ENCODE measurements at places on chromosomes 3 and 15.

DNA sequence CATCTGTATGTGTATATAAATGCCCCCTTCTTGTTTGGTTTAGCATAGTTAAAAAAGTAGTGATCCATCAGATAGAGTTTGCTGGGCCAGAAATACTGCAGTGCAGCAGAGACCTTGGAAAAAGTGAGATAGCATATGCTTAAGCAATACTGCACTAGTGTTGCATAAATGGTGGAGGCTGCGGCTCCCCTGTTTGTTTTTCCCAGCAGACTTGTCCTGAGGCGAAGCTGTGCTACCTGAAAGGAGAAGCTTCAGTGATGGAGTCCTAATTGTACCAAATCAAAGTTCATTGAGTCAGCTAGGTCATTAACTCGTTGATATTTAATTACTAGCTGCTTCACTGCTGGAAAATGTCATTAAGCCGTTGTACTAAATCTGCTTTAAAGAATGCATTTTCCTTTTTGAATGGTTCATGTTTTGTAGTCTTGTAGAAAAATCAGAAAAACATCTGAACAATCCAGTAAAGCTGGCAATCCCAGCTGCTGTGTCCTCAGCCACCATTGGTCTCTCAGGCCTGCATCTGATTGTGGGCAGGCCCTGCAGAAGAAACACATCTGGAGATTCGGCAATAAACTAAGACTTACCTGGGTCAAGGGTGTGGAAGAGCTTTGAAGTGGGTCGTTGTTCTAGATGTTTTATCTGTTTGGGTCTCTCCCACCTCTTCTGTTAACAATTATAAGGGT, 169.6 kb downstream of the B3GALNT1 start:
- DNase-seq: no peak

- peak; percentile 45 for DNase-seq
These were observed 614 bp downstream of the CHCHD6 start for GRCh38 chr3:126704494-126705214.

DNA sequence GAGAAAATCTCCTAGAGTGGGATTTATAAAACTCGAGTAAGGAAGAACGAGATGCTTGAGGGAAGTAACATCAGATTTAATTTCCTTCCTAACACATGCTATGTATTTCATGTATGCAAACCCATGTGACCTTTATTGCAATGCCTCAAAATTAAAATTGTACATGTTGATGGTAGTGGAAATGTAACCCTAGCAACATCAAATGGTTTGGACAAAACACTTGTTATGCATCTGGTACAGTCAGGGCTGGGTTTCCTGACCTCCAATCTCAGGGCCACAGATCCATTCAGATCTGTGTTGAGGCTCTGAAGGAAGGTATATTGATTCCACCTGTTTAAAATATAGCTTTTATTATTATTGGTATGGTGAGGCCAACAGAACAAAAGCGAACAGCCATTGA, 246.0 kb downstream of the WNT5A start:
- no peak for DNase-seq

DNA sequence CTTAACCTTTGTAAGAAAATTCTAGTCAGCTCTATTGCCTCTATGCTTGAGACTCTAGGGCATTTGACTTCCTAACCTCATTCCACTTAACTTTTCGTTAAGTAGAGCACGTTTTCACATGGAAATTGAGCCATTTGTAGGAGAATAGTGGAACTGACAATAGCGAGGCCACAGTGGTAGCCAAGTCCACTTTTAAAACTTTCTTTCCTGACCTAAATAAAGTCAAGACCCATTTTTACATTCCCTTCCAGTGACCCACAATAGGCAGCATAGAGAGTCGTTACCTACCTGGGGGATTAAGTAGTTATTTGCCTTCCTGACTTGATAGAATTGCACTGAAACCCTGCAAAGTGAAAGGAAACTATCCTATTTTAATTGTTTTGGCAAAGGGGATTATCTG, 386.0 kb upstream of the NECTIN3 start:
- peak; percentile 21 for DNase-seq

GRCh38 chr15:80585544-80586018, 109.5 kb upstream of the ABHD17C start:
- peak; percentile 50 for DNase-seq

- no peak for DNase-seq
These were observed 2.1 kb upstream of the CCDC33 start for GRCh38 chr15:74233851-74234597.

- DNase-seq: no peak
These were observed 39.4 kb downstream of the CLDN18 start for GRCh38 chr3:138049157-138049919.

- peak; percentile 43 for DNase-seq
These were observed 170.0 kb upstream of the NDN start for GRCh38 chr15:23857028-23857641.

GRCh38 chr15:56291741-56292140, 48.1 kb upstream of the RFX7 start:
- no peak for DNase-seq

- DNase-seq: no peak
These were observed 80.2 kb downstream of the LPP start for GRCh38 chr3:188234132-188234531.

- DNase-seq: no peak
These were observed 19.6 kb downstream of the DYNC1LI1 start for GRCh38 chr3:32551087-32551486.

DNA sequence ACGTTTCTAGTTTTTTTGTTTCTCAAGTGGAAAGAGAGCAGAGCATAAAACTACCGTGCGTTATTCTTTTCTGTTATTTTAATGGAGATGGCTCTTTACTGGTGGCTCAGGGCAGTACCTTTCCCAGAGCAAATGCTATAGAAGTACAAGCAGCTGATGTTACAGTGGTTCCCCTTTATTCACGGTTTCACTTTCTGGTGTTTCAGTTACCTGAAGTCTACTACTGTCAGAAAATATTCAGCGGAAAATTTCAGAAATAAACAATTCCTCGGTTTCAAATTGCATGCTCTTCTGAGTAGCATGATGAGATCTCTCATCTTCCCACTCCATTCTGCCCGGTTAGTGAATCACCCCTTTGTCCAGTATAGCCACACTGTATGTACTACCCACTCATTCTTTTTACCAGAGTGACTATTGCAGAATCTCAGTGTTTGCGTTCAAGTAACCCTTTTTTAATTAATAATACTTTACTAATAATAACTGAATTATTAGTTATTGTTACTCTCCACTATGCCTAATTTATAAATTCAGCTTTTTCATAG, 597.5 kb upstream of the ROBO2 start:
- DNase-seq: no peak

- DNase-seq: no peak
These were observed 107.9 kb upstream of the ATP10A start for GRCh38 chr15:25971053-25971452.

DNA sequence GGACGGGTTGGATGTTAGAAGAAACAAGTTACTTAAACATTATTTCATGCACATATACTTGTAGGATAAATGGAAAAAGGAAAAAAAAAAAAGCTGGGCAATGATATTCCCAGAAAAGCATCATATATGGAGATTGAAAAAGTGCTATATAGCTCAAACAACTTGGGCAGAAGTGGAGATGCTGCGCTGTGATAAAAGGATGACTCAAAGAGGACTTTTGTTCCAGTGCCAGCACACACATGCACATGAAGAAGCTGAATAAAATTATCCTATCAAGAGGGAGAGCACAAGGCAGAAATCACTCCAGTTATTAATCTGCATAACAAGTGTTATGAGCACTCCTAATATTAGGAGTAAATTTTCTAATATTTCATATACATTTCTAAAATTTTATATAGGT, 30.9 kb downstream of the FRMD4B start:
- DNase-seq: no peak

DNA sequence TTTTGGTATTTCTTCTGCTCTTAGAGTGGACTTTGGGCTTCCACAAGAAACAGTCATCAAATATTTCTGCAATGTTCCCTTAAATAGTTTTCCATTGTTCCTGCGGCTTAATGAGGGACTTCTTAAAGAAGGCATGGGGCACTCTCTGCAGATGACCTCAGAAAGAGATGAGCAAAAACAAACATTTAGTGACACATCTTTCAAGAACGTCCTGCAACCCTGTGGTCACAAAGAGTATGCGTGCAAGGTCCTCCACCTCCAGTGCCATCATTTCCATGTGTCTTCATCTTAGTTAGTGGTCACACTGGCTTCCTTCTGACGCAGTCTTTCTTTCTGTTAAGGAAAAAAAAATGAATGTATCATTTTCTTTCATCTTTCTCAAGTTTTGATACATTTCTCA, 56.2 kb downstream of the GREM1 start:
- DNase-seq: no peak

GRCh38 chr3:188150982-188151381, 3.0 kb upstream of the LPP start:
- no peak for DNase-seq

DNA sequence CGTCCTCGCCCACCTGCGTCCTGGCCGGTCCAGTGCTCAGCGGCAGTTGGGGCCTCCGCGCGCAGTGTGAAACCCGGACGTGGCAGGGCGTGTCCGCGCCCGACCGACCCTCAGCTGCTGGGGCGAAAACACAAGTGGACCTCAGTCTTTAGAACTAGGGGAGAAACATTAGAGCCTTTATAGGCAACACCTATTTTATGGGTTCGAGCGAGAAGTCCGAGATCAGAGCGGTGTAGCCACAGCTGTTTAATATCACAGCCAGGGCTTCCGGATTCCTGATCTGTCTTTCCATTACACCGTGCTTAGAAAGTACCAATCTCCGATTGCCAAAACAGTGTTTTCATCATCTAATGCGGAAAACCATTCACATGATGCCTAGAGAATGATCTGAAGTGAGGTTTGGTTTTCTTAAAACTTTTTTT, 506 bp downstream of the RAD51 start:
- DNase-seq: no peak

DNA sequence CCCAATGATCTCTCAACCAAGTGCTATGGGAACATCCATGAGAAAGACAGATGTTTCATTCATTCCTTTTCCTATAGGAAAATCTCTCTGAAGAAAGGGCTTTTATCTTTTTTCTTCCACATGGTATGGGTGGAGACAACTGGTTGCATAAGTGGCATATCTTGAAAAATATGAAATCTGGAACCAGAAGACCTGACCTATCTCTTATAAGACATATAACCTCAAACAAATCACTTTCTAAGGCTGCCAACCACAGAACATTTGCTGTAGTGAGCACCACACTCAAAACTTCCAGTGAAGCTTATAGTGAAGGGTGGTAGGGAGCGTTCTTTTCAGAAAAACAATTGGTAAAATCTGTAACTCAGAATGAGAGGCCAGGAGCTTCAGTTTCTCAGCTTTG, 58.5 kb downstream of the SHQ1 start:
- DNase-seq: no peak

- DNase-seq: no peak
These were observed 83.9 kb downstream of the TLE3 start for GRCh38 chr15:70013656-70014313.

- DNase-seq: no peak
These were observed 38.8 kb downstream of the DNAJC13 start for GRCh38 chr3:132456136-132456535.

DNA sequence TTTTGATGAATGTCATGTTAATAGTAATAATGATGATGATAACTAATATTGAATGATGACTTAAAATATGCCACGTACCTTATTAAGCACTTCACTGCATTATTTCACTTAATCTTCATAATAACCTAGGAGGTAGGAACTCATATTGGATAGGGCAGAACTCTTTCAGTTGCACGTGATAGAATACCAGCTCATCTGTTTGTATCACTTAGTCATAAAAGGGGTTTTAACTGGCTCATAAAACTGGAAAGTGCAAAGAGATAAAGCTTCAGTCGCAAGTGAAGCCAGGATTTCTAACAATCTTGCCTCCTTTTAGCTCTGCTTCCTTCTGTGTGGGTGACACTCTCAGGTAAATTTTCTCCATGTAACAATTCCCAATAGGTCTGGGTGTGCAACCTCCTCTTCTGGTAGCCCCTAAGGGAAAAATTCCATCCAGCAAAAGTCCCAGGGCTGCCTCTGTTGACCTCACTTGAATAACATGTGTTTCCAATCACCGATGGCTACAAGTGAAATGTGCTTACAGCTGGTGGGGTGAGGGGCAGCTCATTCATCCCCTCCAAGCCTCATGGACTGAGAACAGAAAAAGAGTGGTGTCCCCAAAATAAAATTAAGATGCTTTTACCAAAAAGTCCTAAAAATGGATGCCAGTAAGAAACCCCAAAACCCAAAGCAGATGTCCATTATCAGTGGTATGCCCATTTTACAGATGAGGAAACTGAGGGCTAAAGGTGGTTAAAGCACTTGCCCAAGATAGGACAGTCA, 9.3 kb downstream of the GXYLT2 start:
- DNase-seq: no peak

GRCh38 chr3:127487196-127487595, 103.3 kb downstream of the TPRA1 start:
- no peak for DNase-seq

- DNase-seq: no peak
These were observed 605.1 kb downstream of the ROBO1 start for GRCh38 chr3:79162653-79163052.

- no peak for DNase-seq
These were observed 96.4 kb upstream of the IL12A start for GRCh38 chr3:159892171-159892795.

DNA sequence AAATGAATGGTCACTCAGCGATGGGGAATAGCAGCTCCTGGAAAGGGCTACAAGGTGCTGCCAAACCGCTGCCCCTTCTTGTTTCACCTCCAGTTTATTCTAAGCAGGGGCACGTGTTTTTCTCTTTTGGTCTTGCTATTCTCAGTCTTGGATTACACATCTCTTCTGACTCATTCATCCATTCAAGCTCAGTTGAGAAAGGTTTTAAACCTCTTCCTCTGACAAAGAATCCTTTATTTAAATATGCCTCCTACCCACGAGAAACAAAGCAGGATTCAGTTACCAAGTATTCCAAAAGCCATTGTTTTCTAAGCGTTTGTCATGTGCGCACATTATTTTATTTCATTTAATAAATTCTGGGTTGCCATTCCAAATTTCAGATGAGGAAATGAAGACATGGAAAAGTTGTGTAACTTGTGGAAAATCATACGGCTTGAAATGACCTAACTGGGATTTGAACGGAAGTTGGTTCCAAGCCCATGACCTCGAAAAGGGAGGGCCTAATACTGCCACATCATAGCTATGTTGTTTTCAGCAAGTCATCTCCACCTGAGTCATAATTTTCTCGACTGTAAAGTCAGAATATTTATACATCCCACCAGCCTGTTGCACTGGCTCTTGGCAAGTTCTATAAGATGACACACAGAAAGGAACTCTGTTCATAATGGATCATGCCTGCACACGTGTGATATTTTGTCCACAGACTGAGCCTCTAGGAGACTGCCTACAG, 292.0 kb upstream of the SLCO3A1 start:
- no peak for DNase-seq

GRCh38 chr3:187292631-187293515, 1.3 kb upstream of the MASP1 start:
- DNase-seq: no peak

Data from iPS-NIHi11 (cell line).